ENCODE measurements at places on chromosomes 7 and 10.
A peak's percentile ranks its signal among the peaks of the same experiment; 100 is the strongest.

- DNase-seq, result no peak
Measured at GRCh38 chr10:87507879-87508483, 3.3 kb downstream of the MINPP1 start.

GRCh38 chr10:96610817-96611216 lies 24.0 kb upstream of the TM9SF3 start:
- DNase-seq, result no peak

GRCh38 chr7:113143486-113144257 lies 25.3 kb upstream of the SMIM30 start:
- no peak for DNase-seq

- no peak for DNase-seq
Measured at GRCh38 chr10:101896225-101896877, 52.8 kb upstream of the KCNIP2 start.

DNA sequence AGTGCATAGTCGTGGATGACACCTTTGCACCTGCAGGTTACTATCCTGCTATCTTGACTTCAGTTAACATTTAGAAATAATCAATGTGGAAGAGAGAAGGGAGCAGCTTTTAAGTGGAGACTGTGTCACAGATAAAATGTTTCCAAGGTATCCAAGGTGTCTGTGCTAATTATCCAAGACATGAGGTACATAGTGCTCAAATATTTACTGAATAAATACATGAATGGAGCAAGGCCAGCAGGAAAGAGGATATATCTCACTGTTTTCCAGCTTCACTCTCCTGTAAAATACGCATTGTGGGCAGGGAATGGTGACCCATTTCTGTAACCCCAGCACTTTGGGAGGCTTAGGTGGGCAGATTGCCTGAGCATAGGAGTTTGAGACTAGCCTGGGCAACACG lies 552.4 kb downstream of the PHTF2 start:
- no peak for DNase-seq

- DNase-seq, result no peak
Measured at GRCh38 chr7:149708026-149708425, 65.4 kb downstream of the ZNF467 start.

- no peak for DNase-seq
Measured at GRCh38 chr7:23018750-23019149, 4.8 kb upstream of the HYCC1 start.

DNA sequence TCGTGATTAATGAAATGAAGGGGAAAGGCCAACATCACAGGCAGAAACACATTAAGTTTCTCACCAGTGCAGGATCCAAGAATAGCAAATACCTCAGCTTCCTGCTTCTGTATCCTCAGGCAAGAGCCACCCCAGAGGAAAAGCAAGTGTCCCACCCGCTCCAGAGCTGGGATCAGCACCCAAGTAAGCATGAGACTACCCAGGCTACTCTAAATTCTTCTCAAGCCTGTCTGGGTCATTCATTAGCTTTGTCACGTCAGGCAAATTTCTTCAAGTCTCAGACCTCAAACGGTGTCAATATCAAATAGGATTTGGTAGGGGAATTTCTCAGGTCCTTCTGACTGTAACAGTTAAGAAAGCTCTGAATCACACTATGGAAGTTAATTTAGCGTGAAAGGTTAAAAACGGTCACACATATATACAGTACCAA lies 59.0 kb downstream of the GNA12 start:
- DNase-seq, result no peak

- no peak for DNase-seq
Measured at GRCh38 chr7:115417662-115418061, 495.8 kb downstream of the MDFIC start.

DNA sequence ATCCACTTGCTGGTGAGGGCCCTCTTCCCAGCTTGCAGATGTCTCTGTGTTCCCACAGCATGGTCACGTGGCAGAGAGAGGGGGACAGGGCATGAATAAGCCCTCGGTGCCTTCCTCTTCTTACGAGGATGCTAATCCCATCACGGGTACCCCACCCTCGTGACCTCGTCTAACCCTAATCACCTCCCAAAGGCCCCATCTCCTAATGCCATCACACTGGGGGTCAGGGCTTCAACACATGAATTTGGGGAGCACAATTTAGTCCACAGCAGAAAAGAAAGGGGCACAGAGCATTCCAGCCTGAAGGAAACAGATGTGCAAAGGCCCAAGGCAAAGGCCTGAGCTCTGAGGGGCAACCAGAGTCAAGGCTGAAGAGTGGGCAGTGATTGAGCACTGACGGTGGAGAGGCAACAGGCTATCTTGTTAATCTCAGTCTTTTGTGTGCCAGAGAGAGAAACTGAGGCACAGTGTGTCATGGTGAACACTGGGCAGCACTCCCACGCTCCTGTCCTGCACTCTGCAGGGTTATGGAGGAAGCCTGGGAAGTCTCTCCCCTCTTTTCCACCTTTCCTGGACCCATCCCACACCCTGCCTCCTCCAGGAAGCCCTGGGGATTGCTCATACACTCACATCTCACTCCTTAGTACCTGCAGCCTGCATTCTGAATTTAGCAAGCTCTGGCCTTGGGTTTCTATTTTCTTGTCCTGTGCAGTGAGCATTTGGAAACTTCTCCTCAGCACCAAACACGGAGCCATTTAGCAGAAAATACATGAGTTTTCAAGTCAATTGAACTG lies 49.0 kb downstream of the ALOX5 start:
- DNase-seq, result no peak

- no peak for DNase-seq
Measured at GRCh38 chr7:42091461-42092291, 145.3 kb downstream of the GLI3 start.

DNA sequence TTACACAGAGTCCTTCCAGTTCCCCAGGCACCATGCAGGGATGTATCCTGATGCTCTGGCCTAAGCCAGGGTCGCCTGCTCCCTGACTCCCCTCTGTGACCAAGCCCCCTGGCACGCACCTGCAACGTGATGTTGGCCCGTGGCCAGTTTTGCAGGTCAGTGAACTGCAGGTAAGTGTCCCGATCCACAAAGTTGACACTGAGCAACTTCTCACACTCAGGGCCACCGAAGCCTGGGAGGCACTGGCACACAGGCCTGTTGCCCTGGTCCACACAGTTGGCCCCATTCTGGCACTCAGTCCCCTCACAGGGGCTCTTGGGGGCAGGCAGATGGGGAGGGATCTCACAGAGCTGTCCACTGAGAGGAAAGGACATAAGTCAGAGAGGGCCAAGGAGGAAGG lies 174.3 kb downstream of the LCOR start:
- no peak for DNase-seq

DNA sequence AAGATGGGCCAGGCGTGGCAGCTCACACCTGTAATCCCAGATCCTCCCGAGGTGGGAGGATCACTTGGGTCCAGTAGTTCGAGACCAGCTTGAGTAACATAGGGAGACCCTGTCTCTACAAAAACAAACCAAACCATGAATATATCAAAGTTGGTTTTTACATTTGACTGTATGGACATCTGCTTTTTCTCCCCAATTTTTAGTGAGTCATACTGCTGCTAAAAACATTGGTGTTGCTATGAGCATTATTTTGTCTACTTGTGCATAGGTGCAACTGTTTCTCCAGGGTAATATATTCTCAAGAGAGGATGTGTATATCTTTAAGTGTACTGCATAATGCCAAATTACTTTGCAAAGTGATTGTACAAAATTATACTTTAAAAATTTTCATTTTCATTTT lies 769 bp upstream of the TMEM248 start:
- DNase-seq, result no peak

DNA sequence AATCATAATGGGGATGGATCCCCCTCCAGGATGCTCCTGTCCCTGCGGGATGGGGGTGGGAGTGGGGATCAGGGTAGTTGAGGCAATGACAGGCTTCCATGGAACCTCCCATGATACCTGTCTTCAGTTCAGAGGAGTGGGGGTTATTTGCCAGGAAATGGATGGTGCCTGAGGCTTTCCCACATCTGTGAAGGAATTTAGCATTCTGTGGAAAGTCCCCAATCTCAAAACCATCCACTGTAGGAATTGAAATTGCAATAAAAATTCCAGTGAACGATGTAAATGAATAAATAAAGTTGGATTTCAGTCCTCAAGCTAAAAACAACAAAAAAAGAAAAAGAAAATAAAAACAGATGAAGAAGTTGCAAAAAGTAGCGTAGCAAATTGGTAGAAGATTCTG lies 81.9 kb downstream of the CHRM2 start:
- no peak for DNase-seq

DNA sequence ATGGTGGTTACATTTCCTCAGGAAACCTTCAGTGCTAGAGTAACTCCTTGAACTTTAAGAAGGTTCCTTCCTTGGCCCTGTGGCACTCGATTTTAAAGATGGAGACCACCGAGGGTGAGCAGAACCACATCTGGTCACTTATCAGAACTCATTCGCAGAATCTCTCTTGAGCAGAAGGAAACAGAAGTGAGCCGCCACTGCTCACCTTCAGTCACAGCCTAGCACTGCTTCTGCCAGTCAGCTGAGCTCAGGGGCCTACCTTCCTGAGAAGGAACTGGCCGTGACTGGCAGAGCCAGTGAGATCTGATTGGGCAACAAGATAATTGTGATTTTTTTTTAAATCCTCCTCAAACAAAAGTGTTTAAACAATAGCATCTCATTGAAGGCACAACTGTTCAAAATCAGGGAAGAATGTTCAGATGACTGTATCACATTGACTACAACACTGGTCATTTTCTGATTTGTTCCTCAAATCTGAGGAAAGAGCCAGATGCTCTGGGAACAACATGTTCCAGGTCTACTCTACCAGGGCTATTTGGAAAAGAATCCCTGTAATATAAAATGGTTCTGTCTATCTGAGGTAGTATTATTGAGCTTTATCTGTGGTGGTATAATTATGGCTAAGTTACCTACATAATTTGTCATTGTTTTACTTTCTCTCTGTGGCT lies 2.7 kb upstream of the SYPL1 start:
- no peak for DNase-seq

- no peak for DNase-seq
Measured at GRCh38 chr7:41117431-41117830, 585.5 kb downstream of the INHBA start.

- DNase-seq, result no peak
Measured at GRCh38 chr10:35447693-35448407, 111.5 kb downstream of the CCNY start.

- DNase-seq, result no peak
Measured at GRCh38 chr7:99076615-99077014, 67.3 kb downstream of the SMURF1 start.

DNA sequence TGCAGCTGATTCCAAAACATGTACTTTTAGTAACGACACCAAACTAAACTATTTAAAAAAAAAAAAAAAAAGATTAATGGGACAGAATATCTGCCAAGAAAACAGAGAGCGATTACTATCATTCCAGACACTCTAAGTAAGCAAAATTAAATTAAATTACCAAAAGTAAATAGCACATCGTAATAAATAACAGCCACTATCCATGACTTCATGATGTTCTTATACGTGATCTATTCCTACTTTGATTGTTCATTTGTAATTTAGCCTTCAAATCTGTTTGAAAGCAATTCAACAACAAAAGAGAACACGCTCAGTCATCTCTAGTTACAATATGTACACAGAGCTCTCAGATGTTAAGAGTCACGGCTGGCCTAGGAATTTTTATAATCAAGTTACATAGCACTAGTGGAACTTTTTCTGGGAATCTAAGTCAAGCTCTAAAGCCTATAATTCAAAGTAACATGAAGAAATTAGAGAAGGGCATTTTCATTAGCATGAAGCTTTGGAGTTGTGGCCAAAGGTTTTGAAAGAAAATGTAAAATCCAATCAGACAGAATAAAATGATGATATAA lies 241.7 kb upstream of the NEBL start:
- DNase-seq, result no peak

DNA sequence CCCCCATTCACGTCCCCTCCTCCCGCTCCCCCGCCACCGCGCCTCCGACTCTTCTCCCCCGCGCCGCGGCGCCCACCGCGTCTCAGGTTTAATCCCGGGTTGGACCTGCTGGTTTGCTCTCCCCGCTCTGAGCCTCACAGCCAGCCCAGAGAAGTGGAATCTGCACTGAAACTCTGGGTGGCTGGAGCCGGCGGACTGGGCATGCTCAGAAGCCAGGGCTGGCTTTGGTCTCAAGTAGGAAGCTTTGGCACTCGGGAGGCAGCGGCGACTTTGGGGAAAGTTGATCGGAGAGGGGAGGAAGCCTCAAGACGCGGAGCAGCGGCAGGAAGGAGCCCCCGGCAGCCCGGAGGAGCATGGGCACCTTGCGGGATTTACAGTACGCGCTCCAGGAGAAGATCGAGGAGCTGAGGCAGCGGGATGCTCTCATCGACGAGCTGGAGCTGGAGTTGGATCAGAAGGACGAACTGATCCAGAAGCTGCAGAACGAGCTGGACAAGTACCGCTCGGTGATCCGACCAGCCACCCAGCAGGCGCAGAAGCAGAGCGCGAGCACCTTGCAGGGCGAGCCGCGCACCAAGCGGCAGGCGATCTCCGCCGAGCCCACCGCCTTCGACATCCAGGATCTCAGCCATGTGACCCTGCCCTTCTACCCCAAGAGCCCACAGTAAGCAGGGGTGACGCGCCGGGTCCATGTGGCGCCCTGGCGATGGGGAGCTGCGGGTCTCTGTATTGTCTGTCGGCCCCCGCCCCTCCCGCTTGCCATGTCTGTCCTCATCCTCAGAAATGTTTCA lies at the start of gene PRKG1:
PRKG1 (plus strand) TSS at position 250 of the 791 bp plus-strand sequence.
- peak; percentile 39 for DNase-seq

DNA sequence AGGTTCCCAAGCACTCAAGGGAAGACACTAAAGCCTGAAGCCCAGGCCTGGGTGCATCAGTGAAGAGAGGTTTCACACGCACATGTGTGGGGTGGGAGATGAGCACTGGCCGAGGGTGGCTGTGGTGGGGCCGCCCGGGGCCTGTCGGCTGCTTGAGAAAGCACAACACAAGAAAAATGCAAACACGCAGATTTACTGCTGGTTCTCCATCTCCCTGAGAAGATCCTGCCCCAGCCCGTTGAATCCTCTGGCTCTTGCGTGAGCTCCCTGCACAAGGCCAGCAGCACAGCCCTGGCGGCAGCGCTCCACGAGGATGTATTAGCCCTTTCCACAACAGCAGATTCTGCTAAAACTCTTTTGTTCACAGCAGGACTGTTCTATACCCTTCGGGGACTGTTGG lies 6.2 kb downstream of the ZNF511 start:
- no peak for DNase-seq
